ENCODE measurements at places on chromosomes 6 and 20.

DNA sequence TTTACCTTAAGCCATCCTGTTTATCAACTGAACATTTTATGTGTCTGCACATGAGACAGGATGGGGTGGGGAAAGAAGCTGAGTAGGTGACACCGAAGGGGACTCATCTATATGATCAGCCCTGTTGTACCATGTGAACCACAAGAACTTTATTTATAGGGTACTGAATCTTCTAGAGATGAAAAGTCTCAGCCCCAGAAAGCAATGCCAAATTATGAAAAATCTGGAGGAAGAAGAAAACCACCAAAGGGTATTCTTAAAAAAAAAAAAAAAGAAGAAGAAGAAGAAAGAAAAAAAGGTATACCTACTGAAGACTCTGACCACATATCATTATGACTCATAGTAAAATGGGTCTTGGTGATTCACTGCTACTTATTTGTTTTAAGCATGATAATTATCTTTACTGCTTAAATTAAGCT is 39.8 kb upstream of the HBS1L start:
- no peak for DNase-seq

- DNase-seq, result no peak
Measured at GRCh38 chr6:48747471-48747870, 636.5 kb upstream of the PTCHD4 start.

- DNase-seq, result no peak
Measured at GRCh38 chr20:64077876-64078551, 1.3 kb downstream of the RGS19 start.

DNA sequence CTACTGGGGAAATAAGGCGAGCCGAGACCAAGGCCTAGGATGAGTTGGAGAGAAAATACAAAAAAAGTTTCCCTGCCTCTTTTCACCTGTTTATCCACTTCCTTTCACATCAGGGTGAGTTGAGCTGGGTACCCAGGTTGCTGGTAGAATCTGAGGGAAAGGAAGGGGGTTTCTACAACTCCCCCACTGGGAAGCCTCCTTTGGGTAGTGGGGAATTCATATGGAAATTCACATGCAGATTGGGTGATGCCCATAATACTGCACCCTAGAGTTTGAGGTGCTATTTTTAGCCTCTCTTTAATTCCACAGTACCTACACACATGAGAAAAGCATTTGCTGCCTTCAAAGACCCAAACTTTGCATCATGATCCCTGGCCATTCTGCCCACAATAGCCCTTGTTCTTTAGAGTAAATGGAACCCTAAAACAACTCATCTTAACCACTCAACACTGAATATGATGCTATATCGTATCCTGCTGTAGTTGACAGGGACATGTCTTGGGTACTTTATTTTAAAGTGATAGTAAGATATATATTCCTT is 2.7 kb downstream of the OSTM1 start:
- no peak for DNase-seq

- no peak for DNase-seq
Measured at GRCh38 chr20:58019850-58020625, 208.4 kb downstream of the ANKRD60 start.

DNA sequence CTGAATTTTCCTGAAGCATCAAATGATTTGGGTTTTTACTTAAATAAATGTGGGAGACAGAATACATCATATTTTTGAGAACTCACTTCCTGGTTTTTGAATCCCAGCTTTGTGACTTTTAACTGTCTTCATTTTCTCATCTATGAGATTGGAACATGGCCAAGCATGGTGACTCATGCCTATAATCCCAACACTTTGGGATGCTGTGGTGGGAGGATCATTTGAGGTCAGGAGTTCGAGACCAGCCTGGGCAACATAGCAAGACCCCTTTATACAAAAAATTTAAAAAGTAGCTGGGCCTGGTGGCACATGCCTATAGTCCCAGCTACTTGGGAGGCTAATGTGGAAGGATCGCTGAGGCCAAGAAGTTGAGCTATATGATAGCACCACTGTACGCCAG is 122.3 kb downstream of the QKI start:
- no peak for DNase-seq

- DNase-seq, result no peak
Measured at GRCh38 chr6:166465003-166465399, 82.3 kb upstream of the MPC1 start.

DNA sequence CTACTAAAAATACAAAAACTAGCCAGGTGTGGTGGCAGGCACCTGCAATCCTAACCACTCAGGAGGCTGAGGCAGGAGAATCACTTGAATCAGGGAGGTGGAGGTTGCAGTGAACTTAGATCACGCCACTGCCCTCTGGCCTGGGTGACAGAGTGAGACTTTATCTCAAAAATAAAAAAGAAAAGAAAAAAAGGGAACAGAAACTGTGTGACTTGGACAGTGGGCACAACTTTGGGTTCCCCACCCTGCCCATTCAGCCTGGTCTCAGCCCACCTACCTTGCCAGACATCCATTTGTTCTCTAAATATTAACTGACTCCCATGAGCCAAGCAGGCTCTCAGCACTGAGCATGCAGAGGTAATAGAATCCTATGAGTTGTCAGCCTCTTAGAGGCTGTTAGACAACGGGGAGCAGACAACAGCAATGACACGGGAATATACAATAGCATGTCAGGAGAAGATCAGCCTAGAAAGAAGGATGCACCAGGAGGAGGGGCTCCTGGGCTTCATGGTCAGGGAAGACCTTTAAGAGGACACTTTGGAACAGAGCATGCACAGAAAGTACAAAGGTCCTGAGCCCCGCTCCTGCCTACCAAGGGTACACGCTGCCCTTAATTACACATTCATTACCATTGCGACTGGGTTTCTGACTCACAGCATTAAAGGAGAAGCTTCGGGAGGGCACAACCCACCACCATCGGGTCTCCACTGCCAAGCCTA is 20.0 kb downstream of the FAM209B start:
- DNase-seq, result no peak

- no peak for DNase-seq
Measured at GRCh38 chr6:129954749-129955431, 63.5 kb upstream of the L3MBTL3 start.

GRCh38 chr6:67047996-67048395 is 1341.0 kb upstream of the EYS start:
- DNase-seq, result no peak

GRCh38 chr6:32973144-32974015 is 5.0 kb downstream of the BRD2 start:
- peak; percentile 30 for DNase-seq

GRCh38 chr6:2127484-2127911 is 117.9 kb downstream of the GMDS start:
- peak; percentile 44 for DNase-seq

DNA sequence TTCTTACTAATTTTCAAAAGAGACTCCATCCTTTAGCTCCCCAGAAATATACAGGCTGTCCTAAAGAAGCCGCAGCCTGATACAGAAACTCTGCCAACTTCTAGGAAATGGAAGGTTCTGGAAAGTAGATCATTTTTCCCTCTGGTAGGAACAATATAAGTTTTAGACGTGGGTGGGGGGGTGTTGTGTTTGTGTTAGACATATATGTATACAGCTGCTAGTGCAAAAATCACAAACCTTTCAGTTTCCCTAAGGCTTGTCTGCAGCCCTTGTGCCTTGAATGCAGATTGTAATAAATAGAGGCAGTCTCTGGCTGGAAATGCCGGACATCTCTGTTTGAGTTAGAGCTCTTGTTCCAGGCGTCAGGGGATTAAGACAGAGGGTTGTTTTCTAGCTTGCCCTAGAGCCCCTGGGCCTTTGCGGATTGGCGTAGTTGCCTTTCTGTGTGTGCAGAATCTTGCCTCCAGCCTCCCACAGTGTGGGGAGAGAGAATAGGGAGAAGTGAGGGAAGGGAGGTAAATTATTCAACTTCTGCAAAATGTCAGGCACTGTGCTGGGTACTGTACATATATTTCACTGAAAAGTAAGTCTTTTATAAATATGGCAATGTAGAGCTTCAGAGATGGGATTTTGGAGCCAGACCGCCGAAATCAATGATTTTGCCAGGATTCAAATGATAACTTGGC is 269.7 kb downstream of the PRL start:
- no peak for DNase-seq
